ENCODE measurements at places on chromosomes 1 and 21.

DNA sequence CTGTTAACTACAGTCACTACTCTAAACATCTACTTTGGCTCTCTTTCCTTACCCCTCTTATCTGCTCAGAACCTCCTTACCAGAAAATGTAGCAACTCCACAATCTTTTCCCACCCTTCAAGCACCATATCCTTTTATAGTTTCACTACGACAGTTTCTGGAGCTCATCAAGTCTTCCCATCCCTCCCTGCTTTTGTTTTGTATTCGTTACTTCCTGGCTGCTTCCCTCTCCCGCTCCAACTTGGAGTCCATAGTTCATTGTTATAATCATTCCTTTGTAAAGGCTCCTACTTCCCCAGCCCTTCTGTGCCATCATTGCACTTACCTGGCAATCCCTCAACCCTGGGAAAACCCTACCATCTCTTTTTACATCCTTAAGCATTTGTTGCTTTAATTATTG, 18.0 kb downstream of the MPZL1 start:
- no peak for DNase-seq

DNA sequence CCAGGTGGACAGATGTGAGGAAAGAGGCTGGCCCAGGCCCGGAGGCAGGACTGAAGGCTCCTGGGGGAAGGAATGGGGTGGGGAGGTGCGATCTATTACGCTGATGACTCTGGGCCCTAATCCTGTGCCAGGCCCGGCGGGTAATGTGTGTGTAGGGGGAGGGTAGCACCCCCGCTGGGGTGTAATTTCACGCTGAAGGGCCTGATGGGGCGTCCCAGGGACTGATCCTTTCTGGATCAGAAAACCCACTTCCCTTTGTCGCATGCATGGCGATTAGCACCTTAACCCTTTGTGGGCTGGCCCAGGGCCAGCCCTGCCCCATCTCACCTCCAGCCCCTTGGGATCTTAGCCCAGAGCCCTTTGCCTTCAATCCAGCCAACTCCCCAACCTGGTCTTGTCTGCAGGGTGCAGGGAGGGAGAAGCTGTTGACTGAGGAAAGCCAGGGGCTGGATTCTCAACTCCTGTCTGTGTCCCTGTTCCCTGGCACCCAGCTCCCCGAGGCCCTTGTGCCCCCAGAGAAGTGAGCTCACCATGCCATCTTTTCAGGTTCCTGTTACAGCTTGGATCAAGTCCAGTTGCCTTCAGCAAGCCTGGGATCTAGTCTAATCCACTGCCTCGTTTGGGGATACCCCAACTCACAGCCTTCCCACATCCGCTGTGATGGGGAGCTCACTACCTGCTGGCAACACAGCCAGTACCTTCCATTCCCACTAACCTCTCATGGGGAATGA, 26.0 kb downstream of the KNCN start:
- DNase-seq = no peak

- DNase-seq = no peak
These were observed 30.5 kb upstream of the ZBTB8A start for GRCh38 chr1:32508761-32509160.

DNA sequence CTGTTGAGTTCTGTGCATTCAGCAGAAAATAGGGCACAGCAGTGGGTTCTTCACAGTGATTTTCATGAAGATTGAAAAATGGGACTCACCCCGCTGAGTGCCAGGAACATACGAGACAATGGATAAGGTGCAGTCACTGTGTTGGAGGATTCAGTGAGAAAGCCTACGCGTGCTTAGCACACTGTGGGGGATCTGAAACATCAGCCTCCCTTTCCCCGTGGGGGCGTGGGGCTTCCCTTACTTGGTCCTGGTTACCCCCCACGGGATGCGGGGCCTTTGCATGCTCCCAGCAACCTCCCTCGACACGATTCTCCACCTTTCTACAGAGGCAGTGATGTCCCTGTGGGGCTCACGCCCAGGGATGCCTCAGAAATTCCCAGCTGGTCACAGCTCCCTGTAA, 252.2 kb upstream of the C1orf174 start:
- DNase-seq = no peak

- DNase-seq = no peak
These were observed 53.3 kb upstream of the ZC3H11B start for GRCh38 chr1:219666242-219666641.

DNA sequence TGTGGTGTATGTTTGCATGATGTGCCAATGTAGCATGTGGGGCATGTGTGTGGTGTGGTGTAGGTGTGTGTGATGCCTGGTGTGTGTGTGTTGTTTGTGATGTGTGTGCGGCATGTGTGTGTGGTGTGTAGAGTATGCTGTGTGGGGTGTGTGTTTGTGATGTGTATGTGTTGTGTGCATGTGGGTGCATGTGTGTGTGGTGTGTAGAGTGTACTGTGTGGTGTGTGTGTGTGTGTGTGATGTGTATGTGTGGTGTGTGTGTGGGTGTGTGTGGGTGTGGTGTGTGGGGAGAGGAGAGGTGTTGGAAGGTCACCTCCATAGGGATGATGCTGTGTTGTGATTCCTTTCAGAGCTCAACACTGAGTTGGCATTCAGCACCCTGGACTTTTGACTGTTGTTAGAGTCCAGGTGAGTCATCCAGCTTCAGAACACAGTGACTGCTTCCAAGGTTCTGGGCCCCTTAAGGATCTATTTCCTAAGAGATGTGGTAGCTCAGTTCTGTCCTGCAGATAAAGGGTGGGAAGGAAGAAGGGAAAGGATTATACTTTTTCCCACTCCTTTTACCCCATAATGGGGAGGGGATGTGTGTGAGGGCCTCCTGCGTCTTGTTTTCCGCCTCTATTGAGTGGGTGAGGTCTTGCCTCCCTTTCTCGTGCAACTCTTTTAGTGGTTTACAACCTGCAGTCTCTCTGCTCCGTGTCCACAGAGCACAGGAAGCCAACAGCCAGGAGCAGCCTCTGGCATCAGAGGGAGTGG, 47.6 kb downstream of the RHOU start:
- no peak for DNase-seq

DNA sequence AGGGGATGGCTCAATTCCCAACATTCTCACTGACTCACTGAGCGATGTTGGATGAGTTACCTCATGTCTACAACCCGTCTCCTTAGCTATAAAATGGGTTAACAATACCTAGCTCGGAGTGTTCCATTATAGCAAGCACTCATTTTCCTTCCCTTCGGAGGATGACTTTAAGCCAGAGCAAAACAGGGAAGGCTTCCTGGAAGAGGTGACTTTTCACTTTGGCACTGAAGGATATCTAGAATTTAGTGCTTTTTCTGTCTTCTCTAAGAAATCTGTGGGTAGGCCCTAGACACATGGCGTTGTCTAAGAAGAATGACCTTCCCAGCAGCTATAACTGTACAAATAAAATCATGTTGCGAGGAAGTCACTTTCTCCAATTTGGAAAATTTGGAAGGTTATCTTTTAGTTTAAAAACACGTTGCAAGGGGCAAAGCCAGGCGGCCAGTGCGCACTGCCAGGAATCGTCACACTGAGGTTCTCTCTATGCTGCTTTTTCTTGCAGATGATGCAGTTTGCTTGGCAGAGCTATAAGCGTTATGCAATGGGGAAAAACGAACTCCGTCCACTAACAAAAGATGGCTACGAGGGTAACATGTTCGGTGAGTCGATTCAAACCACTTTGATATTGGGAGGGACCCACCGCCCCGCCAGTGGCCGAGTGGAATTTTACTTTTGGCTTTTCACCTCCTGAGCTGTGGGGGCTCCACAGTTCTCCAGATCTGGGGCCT, 69.5 kb downstream of the MAN1C1 start:
- no peak for DNase-seq

- no peak for DNase-seq
These were observed 8.2 kb upstream of the SH2D1B start for GRCh38 chr1:162420120-162420519.

GRCh38 chr1:54475357-54475881, 69.2 kb upstream of the SSBP3 start:
- no peak for DNase-seq

DNA sequence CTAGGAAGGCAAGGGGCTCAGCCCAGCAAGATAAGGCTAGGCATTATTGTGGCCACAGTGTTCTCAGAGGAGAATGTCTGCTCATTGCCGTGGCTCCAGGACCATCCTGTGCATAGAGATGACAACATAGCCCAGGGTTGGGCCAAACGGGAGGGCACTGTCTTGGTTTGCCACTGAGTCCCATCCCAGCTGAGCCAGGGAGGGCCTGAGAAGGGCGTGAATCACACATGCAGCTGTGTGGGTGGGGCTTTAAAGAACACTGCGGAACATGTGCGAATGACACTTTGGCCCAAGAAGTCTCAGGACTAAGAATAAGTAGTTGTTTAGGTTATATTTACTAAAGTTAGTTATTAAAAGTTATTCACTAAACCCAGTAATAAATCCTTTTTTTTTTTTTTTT, 18.5 kb downstream of the CHAF1B start:
- DNase-seq = no peak

DNA sequence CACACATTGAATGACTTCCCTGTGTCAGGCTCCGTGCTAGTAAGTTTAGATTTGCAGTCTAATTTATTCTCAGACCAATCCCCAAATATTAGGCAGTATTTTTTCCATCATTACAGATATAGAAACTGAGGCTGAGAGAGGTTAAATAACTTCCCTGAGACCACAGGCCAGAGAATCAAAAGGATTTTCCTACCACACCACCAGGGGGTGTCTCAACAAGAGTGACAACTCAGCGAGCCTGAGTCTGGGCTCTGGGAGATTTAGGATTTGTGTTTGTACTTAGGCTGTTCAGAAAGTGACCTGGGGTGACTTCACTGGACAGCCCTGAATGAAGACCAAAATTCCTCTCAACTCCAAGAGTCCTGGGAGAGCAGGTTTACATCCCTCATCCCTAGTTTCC, 13.3 kb upstream of the LCE5A start:
- no peak for DNase-seq

DNA sequence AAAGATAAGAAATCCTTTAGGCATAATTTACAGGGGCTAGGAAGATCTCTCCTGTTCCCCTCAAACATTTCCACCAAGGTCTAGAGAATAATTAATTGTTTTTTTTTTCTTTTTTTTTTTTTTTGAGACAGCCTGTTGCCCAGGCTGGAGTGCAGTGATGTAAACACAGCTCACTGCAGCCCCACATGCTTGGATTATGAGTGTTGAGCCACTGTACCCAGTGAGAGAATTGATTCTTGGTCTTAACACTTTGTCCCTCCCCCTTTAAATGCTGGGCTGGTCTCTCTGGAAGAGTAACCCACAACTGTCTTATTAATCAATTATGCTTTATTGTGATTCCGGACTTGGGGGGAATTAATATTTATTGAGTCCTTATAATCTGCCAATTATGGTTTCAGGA, 33.4 kb downstream of the ATF3 start:
- no peak for DNase-seq

DNA sequence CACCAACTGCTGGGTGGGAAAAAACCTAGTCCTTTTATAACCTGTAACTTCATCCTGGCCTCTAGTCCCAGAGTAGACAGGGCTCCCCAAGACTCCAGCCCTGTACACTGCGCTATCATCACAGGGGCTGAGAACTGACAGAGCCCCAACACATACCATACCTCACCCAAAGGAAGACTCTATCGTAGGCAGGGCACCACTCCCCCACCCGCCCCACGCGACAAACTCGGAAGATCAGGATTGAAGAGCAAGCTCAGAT, 15.8 kb downstream of the INPP5B start:
- DNase-seq = no peak

DNA sequence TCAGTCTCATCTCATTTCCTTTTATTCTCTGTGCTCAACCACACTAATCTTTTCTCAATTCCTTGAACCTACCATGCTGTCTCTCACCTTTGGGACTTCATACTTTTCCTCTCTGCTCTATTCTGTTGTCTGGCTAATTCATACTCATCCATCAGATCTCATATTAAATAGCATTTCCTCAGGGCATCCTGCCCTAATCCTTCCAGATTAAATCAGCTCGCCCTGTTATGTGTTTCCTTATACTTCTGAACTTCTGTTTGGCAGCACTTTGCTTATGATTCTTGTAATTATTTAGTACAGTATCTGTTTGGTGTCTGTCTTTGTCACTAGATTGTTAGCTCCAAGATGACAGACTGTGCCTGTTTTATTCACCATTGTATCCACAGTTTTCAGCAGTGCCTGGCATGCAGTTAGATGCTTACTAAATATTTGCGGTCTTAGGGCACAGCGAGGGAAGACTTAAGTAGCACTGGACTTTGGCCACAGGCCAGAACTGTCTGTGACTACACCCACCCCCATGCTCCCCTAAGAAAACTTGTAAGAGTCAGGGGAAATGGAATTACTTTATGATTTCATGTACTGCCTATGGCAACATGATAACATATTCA, 9.9 kb upstream of the CAP1 start:
- DNase-seq = no peak

GRCh38 chr1:147171399-147172167, 687 bp downstream of the PRKAB2 start:
- no peak for DNase-seq

DNA sequence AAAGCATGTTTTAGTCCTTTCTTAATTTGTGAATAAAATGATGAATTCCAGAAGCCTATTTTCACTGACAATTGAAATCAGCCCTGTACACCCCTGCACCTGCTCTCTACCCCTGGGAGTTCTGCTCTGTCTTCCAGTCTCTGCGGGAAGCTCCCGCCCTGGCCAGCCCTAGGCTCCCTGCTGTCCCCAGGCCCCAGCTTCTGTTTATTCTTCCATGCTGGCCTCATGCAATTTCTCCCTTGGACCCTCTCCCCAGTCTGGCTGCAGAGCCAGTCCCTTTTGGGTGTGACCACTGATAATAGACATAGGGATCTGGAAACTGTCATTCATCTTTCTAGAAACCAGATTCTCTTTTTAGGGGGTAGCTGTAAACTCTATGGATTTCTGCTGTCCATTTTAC, 258.6 kb downstream of the GRIK3 start:
- DNase-seq = no peak

DNA sequence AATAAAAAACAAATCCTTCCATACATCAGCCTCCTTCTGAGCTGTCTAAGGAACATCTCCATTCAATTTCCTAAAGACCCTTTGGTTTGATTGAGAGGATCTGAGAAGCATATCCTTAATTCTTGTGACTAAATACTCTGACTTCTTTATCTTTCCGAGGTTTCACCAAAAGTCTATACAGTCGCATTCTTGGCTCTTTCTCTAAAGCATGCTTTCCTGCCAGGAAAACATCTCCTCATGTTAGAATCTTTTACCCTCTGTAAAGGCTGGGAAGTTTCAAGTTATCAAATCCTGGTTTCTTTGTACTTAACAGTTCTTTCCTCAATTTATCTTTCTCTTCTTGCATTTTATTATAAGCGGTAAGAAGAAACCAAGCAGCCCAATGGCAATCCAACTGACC, 630.4 kb downstream of the PTPRC start:
- no peak for DNase-seq

DNA sequence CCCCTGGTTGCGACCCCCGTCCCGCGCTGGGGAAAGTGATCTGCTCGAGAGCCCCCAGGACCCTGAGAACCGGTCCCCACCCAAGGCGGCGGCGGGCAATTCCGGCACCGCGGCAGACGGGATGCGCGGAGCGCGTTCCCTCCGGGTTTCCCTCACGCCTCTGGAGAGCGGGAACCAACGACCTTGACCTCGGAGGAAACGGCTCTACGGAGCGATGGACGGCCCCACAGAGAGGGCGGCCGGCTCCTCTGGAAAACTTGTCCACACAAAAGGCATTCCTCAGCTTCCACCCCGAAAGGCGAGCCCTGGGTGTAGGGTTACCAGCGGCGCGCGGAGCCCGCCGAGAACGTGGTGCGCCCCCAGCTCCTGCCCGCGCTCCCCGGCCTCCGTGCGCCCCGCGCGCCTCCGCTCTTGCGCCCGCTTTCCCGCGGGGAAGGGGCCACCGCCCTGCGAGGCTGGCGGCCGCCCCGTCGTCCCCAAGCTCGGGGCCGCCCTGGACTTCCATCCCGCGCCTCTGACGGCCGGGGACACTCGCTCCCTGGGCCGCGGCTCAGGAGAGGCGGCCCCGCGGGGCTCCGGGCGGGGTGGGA, 391 bp upstream of the KIAA1614 start:
- DNase-seq = no peak

- DNase-seq = no peak
These were observed 217.9 kb downstream of the CTH start for GRCh38 chr1:70628973-70629372.
